ENCODE measurements at places on chromosomes 5 and 9.
A peak's percentile ranks its signal among the peaks of the same experiment; 100 is the strongest.

- DNase-seq = no peak
Measured at GRCh38 chr9:134623258-134624066, 18.1 kb upstream of the COL5A1 start.

DNA sequence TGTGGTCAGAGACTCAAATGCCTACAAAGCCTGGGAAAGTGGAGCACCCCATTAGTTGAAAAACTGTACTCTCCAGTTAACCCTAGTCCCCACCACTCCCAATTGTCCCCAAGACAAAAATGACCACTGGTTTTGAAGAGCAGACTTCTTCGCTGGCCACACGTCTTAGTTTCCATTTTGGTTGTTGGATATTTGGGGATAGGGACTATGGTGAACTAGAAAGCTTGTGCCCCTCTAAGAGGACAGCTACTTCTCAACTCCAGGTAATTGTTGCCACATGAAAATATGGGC is 109.4 kb upstream of the SPRY4 start:
- DNase-seq = no peak

GRCh38 chr5:77033338-77033737 is 3.1 kb downstream of the AGGF1 start:
- DNase-seq = no peak

- DNase-seq = no peak
Measured at GRCh38 chr5:18119156-18119785, 485.0 kb downstream of the TAF11L14 start.

- no peak for DNase-seq
Measured at GRCh38 chr9:120913647-120914264, 12.8 kb downstream of the TRAF1 start.

- peak; percentile 95 for DNase-seq
Measured at GRCh38 chr5:15499528-15500324, at the start of gene FBXL7. Gene FBXL7 (plus strand): TSS chr5:15500180.

- DNase-seq = peak; percentile 34
Measured at GRCh38 chr5:14880688-14881087, 9.1 kb upstream of the ANKH start.

DNA sequence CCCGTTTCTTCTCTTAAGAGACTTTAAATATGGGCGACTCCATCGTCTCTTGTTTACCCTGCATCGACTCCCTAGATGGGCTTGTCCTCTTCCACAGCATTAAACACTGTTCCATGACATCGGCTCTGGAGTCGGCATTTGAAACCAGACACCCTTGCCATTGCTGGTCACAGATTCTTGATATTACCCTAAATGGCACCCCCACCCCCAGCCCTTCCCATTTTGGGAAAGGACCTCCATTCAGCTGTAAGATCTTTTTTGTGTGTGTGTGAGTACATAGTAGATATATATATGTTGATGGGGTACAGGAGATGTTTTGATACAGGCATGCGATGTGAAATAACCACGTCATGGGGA is 51.1 kb upstream of the SH3PXD2B start:
- no peak for DNase-seq

DNA sequence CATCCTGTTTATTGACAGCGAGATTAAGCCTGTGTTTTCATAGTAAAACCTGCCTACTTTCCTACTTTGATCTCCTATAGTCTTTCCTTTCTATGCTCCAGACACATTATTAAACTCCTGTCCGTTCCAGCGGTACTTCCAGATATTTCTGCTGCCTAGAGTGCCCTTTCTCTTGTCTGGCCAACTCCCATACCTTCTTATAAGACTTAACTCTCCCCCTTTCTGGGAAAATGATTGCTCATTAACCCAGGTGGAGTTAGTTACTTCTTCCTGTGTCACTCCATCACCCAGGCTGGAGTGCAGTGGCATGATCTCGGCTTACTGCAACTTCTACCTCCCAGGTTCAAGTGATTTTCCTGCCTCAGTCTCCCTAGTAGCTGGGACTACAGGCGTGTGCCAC is 33.1 kb downstream of the KDM4C start:
- no peak for DNase-seq

- DNase-seq = no peak
Measured at GRCh38 chr9:79060766-79061165, 511.0 kb upstream of the TLE4 start.

DNA sequence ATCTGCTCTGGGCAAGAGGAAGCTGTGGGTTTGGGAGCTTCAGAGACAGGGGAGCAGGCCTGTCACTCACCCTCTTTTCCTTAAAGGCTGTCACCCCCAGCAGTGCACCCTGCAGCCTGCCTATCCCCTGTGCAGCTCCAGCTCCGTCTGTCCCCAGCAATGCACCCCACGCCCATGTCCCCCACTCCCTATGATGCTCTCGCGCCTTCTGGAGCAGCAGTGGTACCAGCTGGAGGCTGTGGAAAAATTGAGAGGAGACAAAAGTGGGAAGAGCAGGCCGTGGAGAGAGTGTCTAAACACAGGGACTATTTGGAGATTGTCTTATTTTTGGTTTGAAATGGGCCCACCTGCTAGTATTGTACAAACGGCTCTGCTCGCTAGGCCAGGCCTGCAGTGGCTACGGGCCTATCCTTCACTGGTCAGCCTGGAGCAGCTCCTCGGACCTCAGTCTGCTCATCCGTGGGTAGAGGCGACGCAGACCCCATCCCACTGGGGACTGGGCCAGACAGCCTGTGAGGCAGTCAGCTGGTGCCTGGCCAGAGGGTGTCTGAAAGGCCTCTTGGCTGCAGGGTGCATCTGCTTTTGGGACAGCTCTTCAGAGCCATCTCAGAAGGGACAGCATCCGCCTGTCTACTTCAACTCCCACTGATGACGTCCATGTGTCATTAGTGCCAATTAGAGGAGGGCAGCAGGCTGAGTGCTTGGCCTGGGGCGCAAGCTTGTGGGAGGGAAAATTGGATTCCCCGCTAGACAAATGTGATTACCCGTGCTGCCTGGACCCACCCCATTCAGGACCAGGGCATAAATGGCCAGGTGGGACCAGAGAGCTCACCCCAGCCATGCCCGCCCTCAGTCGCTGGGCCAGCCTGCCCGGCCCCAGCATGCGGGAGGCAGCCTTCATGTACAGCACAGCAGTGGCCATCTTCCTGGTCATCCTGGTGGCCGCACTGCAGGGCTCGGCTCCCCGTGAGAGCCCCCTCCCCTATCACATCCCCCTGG is at the start of gene DBH:
Gene DBH (plus strand): TSS at position 831 of the 999 bp plus-strand sequence. CDS start 9 bp downstream, at position 840.
- DNase-seq = no peak

GRCh38 chr9:70488793-70489105 is 74.3 kb upstream of the KLF9 start:
- DNase-seq = peak; percentile 43

- DNase-seq = no peak
Measured at GRCh38 chr9:96738147-96739027, 39.5 kb downstream of the ZNF510 start.

- DNase-seq = no peak
Measured at GRCh38 chr9:116555119-116555518, 132.0 kb upstream of the TRIM32 start.

GRCh38 chr9:113484258-113484730 is 20.8 kb downstream of the RGS3 start:
- no peak for DNase-seq

- peak; percentile 51 for DNase-seq
Measured at GRCh38 chr5:159749146-159749545, 167.1 kb upstream of the ADRA1B start.

GRCh38 chr9:86978922-86979474 is 31.7 kb upstream of the GAS1 start:
- peak; percentile 75 for DNase-seq

GRCh38 chr5:141512390-141512910 is 23.6 kb downstream of the PCDHGC5 start:
- DNase-seq = peak; percentile 80

- peak; percentile 68 for DNase-seq
Measured at GRCh38 chr5:9188131-9188530, 357.7 kb downstream of the SEMA5A start.

DNA sequence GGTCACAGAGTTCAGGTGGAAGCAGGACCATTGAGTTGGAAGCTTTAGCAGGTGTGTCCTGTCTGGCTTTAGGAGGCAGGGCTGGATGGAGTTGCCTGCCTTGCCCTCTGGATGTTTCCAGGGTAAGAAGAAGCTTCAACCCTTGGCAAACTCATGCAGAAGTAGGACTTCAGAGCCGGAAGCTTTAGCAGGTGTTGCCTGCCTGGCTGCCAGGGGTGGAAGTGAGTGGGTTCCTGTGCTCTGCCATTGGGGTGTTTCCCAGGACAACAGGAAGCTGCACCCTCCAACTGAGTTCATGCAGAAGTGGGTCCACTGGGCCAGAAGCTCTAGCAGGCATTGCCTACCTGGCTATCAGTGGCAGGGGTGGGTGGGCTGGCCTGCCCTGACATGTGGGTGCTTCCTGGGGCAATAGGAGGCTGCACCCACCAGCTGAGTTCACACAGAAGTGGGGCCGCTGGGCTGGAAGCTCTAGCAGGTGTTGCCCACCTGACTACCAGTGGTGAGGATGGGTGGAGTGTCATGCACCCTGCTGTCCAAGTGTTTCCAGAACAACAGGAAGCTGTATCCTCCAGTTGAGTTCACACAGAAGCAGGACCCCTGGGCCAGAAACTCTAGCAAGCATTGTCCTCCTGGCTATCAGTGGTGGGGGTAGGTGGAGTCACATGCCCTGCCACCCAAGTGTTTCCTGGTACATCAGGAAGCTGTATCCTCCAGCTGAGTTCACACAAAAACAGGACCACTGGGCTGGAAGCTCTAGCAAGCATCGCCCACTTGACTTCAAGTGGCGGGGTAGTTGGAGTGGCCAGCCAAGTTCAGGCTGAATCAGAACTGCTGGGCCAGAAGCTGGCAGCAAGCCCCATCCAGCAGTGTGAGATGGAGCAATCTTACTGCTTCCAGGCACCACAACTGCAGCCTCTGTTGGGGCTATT is 24.6 kb downstream of the LOX start:
- peak; percentile 39 for DNase-seq

- no peak for DNase-seq
Measured at GRCh38 chr5:179256328-179257175, 88.7 kb downstream of the ADAMTS2 start.

- DNase-seq = no peak
Measured at GRCh38 chr5:101370181-101370580, 467.1 kb upstream of the ST8SIA4 start.

DNA sequence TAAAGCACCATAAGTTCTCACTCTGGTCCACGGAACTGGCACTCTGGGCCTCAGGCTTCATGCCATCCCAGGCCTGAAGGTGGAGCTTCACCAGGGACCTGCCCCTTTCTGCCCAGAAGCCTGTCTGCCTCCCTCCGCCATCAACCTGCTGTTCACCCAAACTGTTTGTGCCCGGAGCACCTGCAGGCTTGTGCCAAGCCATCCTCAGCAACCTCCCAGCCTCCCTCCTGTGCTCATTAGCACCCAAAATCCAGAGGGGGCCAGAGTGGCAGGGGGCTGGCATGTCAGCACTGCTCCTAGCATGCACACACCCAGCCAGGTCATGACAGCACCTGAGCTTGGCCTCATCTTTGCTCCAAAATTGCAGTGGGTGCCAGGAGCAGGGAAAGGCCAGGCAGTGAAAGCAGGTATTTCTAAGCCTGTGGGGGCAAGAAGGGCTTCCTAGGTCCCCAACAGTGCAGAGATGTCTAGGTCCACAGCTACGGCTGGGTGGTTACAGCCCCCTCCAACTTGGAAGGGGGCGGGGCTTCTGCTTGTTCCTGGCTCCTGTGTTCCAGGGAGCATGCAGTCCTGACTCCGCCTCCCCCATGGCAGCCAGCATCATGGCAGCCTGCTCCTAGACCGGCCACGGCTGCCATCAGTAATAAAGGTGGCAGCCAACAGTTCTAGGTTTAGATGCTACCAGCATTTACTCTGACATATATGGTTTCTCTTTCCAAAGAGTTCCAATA is 85.1 kb downstream of the GIN1 start:
- DNase-seq = no peak

DNA sequence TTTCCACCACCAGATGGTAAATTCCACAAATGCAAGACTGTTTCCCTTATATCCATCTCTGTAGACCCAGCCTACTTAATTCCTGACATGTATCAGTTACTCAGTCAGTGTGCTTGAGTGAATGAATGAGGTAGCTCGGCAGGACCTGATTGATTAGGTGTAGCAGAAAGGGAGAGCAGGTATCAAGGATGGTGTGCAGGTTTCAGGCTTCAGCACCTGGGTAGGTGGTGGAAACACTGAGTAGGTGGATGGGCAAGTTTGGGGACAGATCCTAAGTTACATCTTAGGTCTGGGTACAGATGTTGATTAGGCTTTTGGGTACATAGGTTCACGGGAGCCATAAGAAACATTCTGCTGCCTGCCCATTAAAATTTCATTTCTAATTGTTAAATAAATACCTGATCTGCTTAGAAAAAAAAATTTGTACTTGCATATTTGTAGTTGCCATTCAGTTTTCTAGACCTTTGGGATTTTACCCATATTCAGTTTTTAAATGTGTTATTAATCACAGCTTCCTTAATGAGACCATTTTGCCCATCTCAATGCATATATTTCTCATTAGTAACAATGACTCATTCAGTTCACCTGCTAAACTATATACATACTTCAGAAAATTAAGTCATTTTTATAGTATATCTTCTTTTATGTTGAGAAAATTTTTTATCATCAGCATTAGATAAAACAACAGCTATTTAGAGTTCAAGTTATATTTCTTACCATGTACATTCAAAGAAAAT is 111.8 kb downstream of the INIP start:
- DNase-seq = no peak

DNA sequence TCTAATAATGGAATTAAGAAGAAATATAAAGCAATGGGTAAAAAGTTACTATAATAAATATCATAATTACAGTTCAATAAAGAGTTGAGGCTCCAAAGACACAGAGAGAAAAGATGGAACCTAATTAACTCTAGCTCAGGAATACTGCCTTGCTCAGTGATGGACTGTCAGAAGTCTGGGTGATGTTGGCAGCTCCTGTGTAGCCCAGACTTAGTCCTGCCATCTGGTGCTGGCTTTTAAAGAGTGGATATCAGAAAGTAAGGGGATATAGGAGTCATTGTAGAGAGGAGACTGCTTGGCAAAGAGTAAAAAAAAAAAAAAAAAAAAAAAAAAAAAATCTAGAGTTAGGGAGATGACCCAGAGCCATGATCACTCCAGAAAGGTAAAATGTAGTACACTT is 551.9 kb upstream of the DMAC1 start:
- DNase-seq = no peak

GRCh38 chr5:52339285-52339684 is 448.4 kb upstream of the ITGA1 start:
- DNase-seq = no peak

GRCh38 chr9:2494562-2494961 is 127.0 kb upstream of the VLDLR start:
- DNase-seq = peak; percentile 76

DNA sequence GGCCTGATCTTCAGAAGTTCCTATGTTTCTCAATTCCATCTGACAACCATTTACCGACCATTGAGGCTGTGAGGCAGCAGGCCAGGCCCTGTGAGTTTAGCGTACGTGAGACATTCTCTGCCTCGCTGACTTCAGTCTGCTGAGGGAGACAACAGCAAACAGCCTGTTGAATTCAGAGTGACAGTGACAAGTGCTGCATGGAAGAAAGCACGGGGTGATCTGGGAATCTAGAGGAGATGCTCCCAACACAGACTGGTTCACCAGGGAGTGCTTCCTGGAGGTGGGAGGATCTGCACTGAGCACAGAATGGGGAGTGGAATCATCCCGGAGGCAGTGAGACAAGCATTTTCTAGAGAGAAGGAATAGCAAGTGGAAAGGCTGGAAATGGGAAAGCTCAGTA is 10.0 kb upstream of the DDX41 start:
- no peak for DNase-seq

All from adipocyte (in vitro differentiated cells).